Left ventricle myocardium superior (tissue), 1 donor: ENCODE measurements at places on chromosomes 3 and 15. TPM values are rescaled to one million over a fixed set of nuclear protein-coding genes. Genes with fewer than 3 reads are reported as not detected.

DNA sequence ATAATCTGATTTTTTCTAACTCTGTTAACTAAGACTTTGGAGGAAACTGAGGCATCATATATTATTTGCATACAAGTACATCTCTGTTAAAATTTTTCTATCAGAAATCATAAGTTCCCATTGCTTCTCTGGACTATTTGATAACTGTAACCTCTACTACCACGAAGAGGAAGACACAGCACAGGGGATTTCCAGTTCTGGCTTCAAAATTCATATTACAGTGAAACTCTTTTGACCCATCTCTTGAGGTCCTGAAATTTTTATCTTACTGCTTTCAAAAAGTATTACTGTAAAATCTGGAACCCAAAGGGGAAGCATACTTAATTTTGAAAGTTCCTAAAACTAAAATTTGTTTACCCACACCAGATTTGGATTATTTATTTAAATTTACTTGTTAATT lies 4.2 kb downstream of the PLSCR1 start:
- DNase-seq, result no peak

The CPN2 gene
- total RNA-seq, result 0.40 TPM

The ITIH3 gene
- not detected for total RNA-seq

DNA sequence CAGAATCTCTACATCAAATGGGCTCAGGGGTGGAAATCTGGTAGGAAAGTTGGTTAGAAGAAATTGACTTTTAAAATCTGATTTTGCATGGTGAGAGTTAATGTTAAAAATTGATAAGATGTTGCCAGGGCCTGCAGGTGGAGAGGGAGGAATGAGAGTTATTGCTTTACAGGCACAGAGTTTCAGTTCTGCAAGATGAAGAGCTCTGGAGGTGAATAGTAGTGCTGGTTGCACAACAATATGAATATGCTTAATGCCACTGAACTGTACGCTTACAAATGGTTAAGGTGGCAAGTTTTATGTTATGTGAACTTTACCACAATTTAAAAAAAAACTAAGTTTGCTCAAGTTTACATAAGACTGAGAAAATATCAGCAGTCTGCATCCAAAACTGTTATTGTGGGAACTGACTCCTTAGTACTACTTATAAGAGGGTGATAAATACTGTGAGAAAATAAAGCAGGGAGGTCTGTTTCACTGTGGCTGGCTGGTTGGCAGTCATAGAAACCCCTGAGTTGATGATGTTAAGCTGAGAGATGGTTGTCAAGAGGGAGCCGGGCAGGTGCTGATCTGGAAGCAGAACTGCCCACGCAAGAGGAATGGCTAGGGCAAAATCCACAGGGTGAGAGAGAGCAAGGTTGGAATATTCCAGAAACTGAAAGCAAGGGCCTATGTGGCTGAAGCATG lies 144.9 kb downstream of the EDEM1 start:
- no peak for DNase-seq

DNA sequence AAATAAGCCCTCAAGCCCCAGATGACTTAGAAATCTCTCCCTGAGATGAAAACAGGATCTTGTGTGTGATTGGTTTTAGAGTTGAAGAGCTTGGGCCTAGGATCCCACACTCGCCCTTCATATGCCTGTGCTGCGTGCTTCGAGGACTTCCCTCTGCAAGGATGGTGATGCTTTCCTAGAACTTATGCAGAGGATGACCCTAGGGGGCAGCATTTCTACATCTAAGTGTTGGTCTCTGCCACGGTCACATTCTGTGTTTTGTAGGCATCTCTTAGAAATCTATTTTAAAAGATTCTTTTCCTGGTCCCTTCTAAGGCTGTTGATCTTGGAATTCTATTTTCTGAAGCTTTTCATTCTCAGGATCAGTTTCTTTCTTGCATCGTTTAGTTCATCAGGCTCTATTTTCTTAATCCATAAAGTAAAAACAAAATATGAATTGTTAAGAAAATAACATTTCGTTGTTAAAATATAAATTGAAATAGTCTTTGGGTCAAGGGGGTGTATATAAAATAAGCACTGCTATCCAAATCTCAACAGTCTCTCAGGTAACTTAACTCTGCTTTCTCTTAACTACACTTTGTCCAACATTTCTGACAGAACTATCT lies 45.7 kb downstream of the WDR76 start:
- DNase-seq, result no peak

The FETUB gene
- not detected for total RNA-seq

DNA sequence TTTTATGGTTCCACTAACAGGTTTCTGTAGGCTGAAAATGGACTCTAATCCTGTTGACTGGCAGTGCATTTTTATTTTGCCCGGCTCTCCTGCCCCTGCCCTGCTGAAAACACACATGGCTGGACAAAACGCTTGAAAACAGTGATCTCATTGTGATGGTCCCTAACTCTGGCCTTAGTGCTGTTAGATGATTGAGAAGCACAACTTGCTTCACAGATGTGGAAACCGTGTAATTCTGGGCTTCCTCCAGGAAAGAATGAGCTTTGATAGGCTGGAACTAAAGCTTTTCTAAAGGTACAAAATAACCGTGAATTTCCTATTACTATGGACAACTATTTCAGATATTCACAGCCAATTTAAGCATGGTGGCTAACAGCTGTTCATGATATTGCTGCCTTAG lies 121.4 kb downstream of the VGLL3 start:
- no peak for DNase-seq

- DNase-seq, result no peak
Observed at GRCh38 chr3:171965067-171965712, 74.2 kb upstream of the FNDC3B start.
